ENCODE measurements at places on chromosomes 7 and 10.

- DNase-seq: no peak
These were observed 558.9 kb upstream of the MGMT start for GRCh38 chr10:128908099-128908498.

GRCh38 chr10:53894145-53894544 lies 906.9 kb downstream of the PCDH15 start:
- no peak for DNase-seq

DNA sequence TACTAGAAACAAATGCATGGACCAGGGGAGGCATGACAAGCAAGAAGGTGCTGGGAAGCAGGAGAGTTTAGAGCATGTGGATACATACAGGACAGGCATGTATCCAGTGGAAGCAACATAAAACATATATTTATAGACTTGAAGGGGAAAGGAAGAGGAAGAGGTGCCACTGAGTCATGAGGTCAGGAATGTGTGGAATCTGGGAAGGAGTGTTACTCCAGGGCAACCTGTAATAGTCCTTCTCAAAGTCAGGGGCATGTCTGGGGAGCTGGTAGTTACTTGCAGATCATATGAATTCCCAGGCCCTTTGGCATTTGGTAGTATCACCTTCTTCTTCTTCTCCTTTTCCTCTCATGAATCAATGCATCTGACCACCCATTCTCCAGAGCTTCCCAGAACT lies 246.6 kb downstream of the XPNPEP1 start:
- DNase-seq: no peak

- no peak for DNase-seq
These were observed 98.1 kb upstream of the LRRC4 start for GRCh38 chr7:128129224-128129864.

DNA sequence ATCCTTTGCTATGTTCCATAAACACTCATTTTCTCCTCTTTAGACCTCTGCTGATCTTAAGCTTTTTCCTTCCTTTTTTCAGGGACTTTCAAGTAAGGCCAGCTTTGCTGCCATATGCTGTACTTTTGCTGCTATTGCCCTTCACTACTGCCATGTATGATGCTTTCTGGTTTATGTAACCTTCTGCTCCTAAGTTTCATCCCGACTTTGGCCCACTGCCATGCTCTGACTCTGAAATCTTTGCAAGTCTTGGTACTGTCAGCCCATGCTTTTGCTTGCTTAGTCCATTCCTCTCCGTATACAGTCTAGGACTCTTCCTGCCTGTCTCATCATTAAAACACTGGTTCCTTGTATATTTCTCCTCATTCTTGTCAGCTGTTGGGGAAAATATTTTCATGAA lies 152.4 kb downstream of the RNF133 start:
- no peak for DNase-seq

DNA sequence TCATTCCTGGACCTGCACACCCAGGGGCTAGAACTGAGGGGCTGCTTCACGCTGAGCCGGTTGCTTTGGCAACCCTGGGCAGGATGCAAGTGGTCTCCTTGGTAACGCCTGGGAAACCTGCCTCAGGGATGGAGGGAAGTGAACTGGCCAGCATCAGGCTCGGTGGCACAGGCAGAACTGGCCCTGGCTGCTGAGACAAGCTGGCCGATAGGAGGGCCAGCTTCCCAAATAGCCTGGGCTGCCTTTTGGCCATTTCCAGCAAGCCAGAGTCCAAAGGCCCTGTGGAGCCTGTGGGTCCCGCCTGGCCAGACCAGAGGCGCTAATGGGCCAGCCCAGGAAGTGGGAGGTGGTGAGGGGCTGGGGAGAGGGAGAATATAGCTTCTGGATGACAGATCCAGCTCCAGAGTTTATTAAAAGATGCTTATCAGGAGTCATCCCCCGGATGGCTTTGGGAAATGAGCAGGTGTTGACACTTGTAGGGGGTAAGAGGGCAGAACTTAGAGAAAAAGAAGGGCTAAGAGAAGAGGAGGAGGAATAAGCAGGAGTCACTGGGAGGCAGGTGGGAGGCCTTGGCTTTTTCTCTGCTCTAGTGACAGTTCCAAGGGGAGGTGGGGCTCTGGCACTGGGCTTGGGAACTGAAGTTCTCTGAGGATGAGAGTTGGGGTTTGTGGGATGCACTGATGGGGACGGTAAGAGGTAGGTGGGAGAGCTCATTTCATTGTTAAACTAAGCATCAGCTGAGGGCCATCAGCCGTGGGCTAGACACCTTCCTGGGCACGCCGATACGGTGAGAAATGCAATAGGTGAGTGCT lies 9.6 kb downstream of the NEURL1 start:
- no peak for DNase-seq

- no peak for DNase-seq
These were observed 104.0 kb downstream of the PARP12 start for GRCh38 chr7:139958599-139959284.

- no peak for DNase-seq
These were observed 79.0 kb upstream of the LSM8 start for GRCh38 chr7:118104812-118105441.

GRCh38 chr7:157523766-157524421 lies 187.1 kb downstream of the DNAJB6 start:
- DNase-seq: no peak

- peak; percentile 25 for DNase-seq
These were observed 7.9 kb downstream of the ZNF22 start for GRCh38 chr10:45008524-45009161.

GRCh38 chr7:141558544-141559183 lies 7.5 kb downstream of the AGK start:
- DNase-seq: no peak

GRCh38 chr10:110822712-110823311 lies 48.9 kb upstream of the PDCD4 start:
- no peak for DNase-seq

GRCh38 chr10:86269332-86269731 lies 97.3 kb downstream of the GRID1 start:
- DNase-seq: no peak

- DNase-seq: no peak
These were observed 225.6 kb downstream of the AHR start for GRCh38 chr7:17523813-17524739.

GRCh38 chr7:109532262-109532992 lies 962.8 kb downstream of the DNAJB9 start:
- no peak for DNase-seq

DNA sequence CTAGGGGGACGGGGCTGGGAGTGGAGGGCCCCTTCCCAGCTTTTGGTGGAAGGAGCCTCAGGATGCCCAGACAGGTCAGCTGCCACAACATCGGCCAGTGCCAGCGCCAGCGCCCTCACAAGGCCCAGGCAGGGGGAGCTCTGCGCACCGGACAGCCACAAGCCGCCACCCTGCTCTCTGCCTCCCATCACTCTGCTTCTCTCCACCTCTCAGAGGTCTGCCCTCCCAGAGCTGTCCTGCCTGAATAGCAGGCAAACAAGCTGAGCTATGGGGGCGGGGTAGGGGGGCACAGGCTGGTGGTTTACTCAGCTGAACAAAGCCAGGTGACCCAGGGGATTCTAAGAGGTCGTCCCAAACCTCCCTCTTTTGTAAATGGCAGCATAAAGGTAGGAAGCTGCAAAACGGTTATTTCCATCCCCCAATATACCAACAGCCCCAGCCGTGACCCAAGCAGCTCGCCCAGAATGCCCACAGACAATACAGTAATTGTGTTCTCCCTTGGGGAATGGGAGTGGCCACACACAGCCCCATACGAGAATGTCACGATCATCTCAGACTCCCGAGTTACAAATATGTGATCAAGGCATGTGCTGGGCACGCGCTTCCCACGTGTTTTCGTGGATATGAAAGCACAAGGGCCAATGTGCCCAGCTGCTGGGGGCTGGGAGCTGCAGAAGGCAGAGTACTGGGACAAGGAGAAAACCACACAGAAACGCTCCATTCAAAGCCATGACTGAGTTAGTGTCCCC lies 19.7 kb downstream of the FAM53B start:
- DNase-seq: no peak

GRCh38 chr7:463362-463781 lies 56.3 kb downstream of the PDGFA start:
- DNase-seq: no peak

GRCh38 chr7:130822642-130823041 lies 88.6 kb upstream of the KLF14 start:
- no peak for DNase-seq

DNA sequence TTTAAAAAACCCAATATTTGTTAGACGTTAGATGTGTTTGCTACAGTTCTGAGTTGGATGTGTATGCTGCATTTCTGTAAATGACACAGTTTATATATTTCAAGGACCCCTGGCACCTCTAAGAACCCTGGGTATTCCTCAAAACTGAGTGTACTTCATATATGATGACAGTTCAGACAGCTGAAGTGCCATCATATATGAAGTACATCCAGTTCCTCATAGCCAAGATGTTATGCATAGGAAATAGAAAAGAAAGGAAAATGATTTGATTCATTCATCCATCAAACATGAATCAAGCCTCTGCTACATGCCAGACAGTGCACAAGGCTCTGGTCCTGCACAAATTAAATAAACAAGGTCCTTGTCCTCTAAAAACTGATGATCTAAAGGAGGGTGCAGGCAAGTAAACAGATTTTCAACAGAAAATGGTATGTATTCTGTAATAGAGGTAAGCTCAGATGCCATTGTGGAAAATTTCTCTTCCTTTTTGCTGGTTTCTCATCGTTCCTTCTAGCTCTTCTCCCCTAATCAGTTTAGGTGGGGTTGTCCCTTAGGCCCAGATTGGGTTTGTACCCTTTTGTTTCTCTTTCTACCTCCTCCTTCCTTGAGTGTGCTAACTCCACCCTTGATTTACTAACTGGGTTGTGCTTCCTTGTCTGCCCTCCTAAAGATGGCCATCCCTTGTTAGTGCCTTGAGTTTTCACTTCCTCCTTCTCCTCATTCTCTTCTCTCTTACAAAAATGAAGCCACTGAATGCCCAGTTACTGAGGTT lies 25.3 kb upstream of the SMIM30 start:
- DNase-seq: no peak

GRCh38 chr10:104309980-104310978 lies 28.0 kb downstream of the ITPRIP start:
- no peak for DNase-seq

- DNase-seq: no peak
These were observed 9.6 kb upstream of the EIF3A start for GRCh38 chr10:119090026-119090795.

- DNase-seq: no peak
These were observed 59.6 kb upstream of the LYZL1 start for GRCh38 chr10:29229258-29229705.

DNA sequence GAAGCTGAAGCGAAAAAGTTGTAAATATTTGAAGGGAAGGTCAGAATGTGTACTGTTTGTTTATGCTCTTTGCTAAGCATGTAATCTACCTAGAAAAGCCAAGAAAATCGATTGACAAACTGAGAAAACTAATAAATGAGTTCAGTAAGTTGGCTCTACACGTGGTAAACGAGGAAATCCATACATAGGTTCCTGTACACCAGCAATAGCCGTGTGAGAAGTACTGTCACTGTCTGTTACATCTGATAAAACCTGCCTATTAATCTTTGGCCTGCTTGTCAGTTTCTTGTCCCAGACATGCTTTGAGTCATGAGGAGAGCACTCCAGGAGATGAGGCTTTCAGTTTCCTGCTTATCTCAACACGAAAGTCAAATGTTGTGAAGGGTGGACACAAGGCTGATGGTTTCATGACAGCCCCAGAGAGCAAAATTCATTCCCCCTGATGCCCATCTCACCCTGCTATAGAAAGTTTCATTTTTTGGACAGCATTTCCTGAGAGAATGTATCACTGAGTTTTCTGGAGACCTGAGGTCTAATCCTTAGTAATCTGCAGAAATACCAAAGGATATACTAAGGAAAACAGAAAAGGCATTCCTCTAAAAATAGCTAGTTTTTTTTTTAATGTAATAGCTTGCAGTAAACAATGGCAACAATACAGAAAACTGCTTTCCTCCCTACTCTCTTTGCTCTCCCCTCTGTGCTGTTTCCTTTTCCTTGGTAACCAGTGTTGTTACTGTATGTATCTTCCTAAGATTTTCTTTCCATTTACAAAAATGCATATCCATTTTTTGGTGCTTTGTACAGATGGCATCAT lies 18.8 kb downstream of the BMPR1A start:
- DNase-seq: no peak

DNA sequence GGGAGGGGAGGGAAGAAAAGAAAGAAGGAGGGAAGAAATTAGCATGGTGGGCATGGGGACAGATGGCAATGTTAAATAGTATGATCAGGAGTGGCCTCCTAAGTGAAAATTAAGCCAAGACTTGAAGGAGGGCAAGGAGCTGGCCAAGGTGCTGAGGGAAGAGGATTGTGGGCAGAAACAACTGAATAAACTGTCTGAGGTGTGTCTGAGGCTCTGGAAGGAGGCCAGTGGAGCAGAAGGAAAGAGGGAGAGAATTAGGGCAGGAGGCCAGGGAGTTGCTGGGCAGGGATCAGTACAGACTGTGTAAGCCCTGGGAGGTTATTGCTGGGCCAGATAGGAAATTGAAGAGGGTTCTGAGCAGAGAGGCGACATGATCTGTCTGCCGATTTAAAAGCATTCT lies 40.6 kb upstream of the VKORC1L1 start:
- DNase-seq: no peak

DNA sequence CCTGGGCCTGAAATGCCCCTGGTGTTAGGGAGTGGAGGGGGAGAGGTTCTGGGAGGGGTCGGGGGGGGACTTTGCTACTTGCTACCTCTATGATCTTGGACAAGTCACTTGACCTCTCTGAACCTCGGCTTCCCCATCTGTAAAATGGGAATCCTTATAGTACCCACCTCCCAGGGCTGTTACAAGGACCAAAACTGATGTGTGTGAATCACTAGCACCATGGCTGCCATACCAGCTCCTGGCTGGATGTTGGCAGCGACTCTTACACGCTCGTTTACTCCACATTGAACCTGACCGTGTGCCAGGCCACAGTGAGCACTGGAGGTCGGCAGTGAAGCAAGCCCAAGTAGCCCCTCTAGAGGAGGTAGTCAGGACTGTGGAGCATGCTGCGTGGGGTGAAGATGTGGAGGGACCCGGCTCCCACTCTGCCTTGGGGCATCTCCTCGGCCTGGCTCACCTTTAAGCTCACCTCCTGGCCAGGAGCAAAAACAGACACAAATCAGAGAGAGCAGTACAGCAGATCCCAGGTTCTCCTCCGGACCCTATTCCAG lies 28.9 kb downstream of the PPIF start:
- DNase-seq: no peak

GRCh38 chr10:97607095-97607636 lies 17.6 kb downstream of the C10orf62 start:
- no peak for DNase-seq

GRCh38 chr7:138352570-138353461 lies 107.2 kb upstream of the TRIM24 start:
- no peak for DNase-seq

DNA sequence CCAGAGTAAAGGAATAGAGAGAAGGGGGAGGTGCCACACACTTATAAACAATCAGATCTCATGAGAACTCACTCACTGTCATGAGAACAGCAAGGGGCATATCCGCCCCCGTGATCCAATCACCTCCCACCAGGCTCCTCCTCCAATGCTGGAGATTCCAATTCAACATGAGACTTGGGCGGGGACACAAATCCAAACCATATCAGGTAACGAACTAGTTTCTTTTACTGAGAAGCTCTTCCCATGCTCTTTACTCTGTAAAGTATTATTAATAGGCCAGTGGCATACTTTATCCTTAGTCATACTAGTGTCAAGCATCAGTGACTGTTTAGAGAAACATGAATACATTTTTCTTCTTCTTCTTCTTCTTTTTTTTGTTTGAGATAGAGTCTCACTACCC lies 39.4 kb upstream of the ZNF488 start:
- no peak for DNase-seq

- DNase-seq: no peak
These were observed 5.4 kb downstream of the PSD start for GRCh38 chr10:102413053-102413705.

- no peak for DNase-seq
These were observed 138.8 kb downstream of the KCNMA1 start for GRCh38 chr10:77498829-77499228.

- no peak for DNase-seq
These were observed 153.8 kb downstream of the NRF1 start for GRCh38 chr7:129765352-129765751.
